Left cardiac atrium (tissue), 4 donors: ENCODE measurements at places on chromosomes 12 and 14. TPM values are rescaled to one million over a fixed set of nuclear protein-coding genes. Genes with fewer than 3 reads are reported as not detected.

DNA sequence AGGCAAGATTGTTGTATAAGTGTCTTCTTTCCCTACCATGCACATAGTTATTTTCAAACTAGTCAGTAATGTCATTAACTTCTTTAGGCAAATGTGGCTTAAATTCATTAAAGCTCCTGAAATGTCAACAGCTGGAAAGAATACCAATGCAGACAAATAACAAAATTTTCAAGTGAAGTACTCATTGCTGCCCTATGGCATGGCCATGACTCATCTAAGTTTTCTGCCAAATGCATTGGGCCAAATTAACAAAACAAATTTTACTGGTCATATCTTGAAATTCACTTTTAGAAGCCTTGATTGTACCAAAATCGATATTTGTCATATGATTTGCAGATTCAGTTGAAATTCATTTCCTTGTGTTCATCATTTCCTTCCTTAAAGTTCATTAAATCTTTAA, 915.9 kb downstream of the SLC6A15 start:
- DNase-seq: no peak

GRCh38 chr14:55059333-55059732, 7.9 kb downstream of the MAPK1IP1L start:
- no peak for DNase-seq

MORN3 gene
- total RNA-seq: 0.09 TPM

DNA sequence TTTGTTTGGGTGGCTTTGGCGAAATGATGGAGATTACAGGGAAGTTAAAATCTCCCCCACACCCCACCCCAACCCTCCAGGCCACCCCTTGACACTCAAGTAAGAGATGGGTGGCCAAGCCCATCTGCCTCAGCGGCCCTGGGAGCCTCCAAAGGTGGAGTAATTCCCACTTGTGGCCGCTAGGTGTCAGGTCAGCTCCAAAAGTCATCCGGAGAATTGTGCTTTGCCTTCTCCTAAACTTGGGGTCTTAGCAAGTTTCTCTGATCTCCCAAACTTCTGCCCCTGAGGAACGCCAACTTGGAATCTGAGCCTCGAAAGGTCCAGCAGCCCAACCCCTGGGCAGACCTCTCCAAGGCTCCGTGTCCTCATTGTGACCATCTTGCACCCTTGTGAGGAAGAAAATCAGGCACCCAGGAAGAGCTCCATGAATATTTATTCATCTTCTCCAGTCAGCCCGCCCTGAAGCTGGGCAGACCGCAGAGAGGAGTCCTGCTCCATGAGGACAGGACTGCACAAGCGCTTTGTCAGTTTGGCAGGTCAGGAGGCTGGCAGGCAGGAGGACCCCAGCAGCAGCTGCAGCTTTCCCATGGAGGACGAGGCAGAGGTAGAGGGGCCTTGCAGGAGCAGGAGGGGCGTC, 46.7 kb downstream of the LRRC74A start:
- DNase-seq: peak; percentile 68

DNA sequence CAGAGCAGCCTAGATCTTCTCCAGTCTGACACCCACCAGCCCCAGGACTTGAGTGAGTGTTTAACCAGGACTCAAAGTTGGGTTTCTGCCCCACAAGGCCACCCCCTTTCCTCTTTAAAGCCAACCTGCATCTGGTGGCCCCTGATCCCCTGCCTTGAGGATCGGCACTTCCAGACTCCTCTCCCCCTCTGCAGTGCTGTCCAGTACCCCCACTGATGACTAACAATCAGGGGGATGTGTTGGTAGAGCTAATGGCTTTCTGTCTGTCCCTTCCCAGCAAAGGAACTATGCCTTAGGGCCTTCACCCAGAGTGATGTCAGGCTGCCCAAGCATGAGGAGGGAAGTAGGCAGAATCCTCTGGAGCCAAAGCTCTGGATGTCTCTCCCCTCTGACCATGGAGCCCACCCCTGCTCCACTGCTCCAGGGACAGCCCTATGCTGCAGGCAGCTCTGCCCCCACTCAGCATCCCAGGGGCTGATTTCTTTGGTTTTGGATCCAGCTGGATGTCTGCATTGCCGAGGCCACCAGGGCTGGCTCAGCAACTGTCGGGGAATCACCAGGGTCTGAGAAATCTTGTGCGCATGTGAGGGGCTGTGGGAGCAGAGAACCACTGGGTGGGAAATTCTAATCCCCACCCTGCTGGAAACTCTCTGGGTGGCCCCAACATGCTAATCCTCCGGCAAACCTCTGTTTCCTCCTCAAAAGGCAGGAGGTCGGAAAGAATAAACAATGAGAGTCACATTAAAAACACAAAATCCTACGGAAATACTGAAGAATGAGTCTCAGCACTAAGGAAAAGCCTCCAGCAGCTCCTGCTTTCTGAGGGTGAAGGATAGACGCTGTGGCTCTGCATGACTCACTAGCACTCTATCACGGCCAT, 42.9 kb downstream of the DAD1 start:
- no peak for DNase-seq

- DNase-seq: no peak
Measured at GRCh38 chr12:58496411-58497190, 423.7 kb downstream of the LRIG3 start.

DNA sequence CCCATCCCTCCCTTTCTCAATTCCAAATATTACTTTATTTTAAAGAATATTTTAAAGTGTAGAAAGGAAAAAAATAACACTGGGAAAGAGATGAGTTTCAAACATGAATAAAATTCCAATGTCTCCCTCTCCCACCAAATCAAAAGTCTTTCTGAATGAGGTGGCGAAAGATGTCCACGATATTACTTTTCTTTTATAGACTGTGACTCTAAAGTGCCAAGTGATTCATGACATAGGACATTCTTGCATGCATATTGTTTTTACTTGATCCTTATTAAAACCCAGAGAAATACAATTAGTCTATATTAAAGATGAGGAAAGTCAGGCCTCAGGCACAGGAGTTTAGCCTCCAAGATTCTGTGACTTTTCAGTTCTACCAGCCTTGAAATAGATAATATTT, 16.0 kb upstream of the LUM start:
- DNase-seq: no peak

GRCh38 chr12:110253176-110253575, 27.9 kb upstream of the ATP2A2 start:
- peak; percentile 80 for DNase-seq
